ENCODE measurements at places on chromosomes 13 and 19.

DNA sequence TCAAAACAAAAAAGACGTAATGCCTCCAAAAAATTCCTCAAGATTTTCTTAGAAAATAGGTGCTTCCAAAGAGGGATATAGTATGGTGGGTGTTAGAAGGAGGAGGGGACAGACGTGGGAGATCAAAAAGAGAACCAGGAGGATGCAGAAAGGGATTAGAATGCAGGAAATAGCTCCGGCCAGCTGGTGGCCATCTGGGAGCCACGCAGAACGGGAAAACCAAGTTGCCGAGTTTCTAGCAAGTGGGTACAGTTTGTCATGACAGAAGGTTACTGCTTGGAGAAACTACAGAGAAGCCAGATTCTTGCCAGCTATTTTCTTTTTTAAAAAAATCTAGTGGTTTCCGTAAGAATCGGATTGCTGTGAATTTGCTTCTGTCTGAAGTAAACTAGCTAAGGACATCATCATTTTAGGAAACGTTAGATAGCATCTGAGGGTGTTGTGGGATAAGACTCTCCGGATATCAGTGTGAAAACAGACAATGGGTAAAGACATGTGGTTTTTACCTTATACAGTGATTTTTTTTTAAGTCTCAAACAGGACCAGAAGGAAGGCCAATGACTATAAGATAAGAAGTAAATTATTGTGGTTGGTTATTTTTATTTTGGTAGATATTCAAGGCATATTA is 104.9 kb downstream of the HSPH1 start:
- no peak for DNase-seq

DNA sequence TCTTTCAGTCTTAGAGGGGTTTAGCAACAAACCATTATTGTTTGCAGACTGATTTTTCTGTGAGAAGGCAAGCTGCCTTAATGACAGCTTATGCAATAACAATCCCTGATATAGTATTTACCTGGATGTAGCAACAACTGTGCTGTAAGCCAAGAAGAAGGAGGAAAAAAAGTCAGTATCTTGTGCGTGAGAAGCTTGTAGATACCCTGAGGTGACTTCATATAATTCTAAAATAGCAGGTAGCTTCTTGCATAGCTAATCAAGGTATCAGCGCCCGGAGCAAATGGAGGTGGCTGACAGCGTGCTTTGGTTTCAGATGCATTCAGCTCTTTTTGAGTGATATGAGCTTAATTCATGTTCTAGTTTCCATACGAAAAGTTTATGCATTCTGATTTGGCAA is 309.8 kb downstream of the KLF5 start:
- no peak for DNase-seq

- no peak for DNase-seq
These were observed 11.6 kb downstream of the PARP4 start for GRCh38 chr13:24500977-24501376.

- DNase-seq = no peak
These were observed 7.1 kb downstream of the LAMP1 start for GRCh38 chr13:113304121-113304520.

DNA sequence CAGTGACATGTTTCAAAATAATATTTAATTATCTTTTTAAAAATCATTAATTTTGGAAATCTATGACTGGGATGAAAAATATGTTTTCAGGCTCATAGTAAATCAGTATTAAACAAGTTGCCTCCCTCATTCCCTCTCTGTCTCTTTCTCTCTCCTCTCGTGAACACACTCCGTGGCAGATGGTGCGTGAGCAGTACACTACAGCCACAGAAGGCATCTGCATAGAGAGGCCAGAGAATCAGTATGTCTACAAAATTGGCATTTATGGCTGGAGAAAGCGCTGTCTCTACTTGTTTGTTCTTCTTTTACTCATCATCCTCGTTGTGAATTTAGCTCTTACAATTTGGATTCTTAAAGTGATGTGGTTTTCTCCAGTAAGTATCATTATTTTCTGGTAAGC is 22.7 kb downstream of the SGCG start:
- no peak for DNase-seq

DNA sequence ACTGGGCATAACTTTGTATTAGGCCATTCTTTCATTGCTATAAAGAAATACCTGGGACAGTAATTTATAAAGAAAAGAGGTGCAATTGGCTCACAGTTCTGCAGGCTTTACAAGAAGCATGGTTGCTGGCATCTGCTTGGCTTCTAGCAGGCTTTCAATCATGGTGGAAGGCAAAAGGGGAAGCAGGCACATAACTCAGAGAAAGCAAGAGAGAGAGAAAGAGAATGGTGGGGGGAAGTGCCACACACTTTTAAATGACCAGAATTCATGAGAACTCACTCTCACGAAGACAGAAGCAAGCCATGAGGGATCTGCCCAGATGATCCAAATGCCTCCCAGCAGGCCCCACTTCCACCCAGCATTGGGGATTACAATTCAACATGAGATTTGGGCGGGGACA is 179.7 kb downstream of the SPRY2 start:
- no peak for DNase-seq

DNA sequence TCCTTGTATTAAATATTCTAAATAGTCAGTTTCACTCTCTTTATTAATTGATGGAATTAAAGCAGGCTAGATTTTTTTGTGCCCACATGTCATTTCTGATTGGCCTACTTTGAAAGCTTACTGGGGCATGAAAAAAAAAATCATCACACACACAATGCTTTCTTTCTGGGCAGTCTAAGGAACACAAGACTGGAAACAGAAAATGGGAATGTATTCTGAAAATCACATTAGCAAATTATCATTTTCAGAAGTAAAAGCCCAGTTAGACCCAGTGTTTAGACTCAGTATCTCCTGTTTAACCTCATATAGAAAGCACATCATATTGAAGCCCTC is 339.4 kb downstream of the SPRY2 start:
- no peak for DNase-seq

DNA sequence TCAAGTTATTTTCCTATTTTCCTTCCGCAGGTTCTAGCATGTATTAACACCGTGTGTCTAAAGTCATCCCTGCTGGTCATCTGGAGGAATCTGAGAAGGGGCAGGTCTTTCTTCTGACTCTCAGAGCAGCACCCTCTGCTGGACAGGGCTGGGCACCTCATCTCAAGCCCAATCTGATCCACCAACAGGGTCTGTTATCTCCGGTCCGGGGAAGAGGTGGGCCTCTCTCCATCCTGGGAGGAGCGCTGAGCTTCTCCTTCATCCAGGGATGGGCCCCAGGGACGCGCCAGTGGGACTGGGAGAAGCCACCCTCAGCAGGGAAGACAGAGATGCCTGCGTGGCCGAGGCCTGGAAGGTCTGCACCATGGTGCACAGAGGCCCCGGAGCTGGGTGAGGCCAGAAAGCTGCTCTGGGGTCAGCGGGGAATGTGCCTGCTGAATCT is 26.0 kb upstream of the ZNF331 start:
- DNase-seq = peak; percentile 31

DNA sequence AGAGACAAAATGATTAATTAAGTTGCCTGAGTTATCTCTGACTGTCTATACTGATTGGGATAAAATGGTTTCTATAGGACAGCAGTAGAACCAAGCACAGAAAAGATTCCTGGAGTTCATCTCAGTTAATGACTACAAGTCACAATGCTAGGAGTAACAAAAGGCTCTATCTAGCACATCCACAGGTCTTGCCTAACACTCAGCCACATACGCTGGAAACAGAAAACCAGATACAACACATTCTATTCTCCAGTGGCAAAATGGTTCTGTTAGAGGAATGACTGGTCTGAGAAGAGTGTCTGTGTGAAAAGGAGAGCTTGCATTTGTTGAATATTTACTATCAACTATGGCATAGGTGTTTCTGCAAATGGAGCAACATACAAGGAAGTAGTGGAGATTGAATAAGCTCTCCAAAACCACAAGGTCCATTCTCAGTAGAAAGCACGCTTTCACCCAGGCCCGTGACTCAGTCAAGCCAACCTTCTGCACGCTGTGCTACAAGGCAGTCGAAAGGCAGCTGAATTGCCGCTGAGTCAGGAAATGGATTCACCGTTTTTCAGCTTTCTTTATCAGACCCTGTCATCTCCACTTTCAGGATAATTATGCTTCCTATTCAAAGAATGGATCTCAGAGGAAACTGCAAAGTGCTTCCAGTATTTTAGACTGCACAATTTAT is 761.5 kb downstream of the EFNB2 start:
- no peak for DNase-seq

- no peak for DNase-seq
These were observed 22.8 kb downstream of the RFX1 start for GRCh38 chr19:13983213-13983889.

DNA sequence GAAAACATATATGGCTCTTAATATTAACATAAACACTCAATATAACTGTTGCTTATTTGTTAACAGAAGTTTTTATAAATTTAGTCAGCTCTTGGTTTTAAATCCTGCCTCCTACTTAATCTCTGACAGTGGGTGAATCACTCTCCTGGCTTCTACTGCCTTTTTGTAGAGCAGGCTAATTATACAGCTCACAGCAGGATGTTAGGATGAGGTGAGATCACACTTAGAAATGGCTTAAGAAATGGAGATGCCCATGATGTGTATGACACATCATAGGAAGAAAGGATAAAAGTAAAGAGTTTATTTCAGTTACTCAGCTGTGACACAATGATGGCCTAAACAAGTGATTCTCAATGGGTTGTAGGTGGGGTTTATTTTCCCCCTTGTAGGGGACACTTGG is 345.6 kb downstream of the SPRY2 start:
- DNase-seq = no peak

DNA sequence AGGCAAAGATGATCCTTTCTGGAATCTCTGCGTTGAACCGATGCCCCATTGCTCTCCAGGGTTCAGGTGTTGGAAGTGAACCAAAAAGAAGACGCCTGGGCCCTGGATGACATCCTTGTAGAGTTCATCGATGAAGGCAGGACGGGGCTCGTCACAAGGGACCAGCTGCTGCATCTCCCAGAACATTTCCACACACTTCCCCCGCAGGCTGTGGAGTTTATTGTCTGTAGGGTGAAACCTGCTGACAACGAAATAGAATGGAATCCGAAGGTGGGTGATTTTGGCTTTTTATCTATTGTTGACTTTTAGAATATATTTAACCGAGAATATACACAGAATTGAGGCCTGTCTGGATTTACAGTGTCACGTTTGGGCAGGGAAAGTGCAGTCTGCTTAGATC is 58.4 kb downstream of the SLC7A9 start:
- DNase-seq = no peak

DNA sequence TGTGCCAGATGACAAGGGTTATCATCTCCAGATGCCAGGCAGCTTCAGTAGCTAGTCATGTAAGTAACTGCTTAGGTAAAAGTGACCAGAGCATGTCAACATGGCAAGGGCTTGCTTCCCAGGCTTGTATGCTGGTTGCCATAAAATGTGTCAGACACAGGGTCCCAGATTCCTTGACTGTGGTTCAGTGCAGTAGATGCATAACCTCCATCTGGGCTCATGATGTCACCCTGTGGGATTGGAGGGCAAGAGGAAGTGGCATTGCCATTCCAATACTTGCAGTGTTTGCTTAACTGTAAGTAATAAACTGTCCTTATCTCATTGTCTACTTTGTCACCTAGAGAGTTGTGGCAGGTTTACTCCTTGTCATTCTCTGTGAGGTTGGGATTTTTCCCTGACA is 226.8 kb downstream of the PCDH17 start:
- DNase-seq = no peak

GRCh38 chr19:47661161-47661560 is 52.1 kb upstream of the EHD2 start:
- DNase-seq = no peak

- no peak for DNase-seq
These were observed 58.8 kb upstream of the C1QTNF9B start for GRCh38 chr13:23956106-23956505.

DNA sequence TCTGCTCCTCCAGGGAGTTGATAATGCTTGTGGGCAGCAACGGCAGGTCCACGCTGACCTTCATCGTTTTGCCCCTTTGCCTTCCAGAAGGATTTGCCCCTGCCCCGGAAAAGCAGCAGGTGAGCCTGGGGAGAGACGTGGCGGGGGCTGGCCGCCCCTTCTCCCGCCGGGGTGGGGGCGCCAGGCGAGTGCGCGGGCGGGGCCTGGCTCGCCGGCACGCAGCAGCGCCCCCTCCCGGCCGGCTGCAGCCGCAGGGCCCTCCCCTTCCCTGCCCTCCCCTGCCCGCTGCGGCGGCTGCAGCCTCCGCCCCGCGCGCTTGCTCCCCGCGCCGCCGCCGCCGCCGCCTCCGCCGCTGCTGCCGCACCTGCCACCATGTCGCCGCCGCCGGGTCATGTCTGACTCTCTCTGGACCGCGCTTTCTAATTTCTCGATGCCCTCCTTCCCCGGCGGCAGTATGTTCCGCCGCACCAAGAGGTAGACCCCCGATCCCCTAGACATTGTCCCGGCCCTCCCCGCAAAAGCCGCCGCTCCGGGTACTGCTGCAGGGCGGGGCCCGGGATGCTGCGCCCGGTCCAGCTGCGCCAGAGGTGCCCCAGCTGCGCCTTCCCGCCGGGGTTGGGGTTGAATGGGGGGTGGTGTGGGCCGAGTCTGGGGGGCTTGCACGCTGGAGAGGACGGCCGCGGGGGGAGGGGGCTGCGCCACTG is at the start of gene MAST1:
Gene MAST1 (plus strand): TSS at position 334 of the 704 bp plus-strand sequence. CDS start 58 bp downstream, at position 392.
- DNase-seq = peak; percentile 93

DNA sequence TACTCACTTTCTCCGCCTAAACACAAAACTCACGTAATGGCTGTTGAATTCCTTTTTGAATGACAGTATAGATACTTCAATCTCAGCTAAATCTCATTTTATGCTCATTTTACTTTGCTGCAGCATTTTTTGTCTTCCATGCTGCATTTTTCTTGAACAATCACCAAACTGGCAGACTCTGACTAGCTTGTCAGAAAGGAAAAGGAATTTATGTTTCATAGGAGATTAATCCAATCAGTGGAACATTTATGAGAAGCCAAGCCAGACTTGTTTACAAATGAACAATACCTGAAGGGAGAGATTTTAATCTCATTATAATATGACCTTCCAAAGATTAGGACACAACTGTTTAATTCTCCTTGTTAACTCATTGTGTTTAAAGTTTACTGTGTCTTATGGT is 1044.3 kb downstream of the DIAPH3 start:
- DNase-seq = no peak

GRCh38 chr13:68232351-68233130 is 1002.4 kb upstream of the PCDH9 start:
- DNase-seq = no peak

- DNase-seq = no peak
These were observed 62.3 kb downstream of the GSX1 start for GRCh38 chr13:27854606-27855005.

DNA sequence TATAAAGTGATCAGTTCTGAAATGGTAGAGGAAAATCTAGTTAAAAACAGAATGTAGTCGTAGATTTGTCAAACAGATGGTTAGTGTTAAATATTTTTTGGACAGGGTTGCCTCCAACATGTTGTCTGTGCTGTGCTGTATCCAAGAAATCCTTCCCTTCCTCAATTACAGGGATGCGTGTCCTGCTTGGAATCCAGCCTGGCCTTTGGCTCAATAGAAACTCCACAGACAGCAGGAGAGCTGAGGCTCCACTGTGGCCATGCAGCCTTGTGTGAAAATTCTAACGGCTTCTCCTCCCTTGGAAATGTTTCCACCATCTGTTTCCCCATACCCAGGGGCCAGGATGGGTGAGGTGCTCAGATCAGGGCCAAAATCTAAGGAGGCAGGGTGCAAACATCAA is 67.7 kb upstream of the USP29 start:
- DNase-seq = no peak

Data from GM13977 (cell line).